ENCODE measurements at places on chromosomes 2 and 18.

DNA sequence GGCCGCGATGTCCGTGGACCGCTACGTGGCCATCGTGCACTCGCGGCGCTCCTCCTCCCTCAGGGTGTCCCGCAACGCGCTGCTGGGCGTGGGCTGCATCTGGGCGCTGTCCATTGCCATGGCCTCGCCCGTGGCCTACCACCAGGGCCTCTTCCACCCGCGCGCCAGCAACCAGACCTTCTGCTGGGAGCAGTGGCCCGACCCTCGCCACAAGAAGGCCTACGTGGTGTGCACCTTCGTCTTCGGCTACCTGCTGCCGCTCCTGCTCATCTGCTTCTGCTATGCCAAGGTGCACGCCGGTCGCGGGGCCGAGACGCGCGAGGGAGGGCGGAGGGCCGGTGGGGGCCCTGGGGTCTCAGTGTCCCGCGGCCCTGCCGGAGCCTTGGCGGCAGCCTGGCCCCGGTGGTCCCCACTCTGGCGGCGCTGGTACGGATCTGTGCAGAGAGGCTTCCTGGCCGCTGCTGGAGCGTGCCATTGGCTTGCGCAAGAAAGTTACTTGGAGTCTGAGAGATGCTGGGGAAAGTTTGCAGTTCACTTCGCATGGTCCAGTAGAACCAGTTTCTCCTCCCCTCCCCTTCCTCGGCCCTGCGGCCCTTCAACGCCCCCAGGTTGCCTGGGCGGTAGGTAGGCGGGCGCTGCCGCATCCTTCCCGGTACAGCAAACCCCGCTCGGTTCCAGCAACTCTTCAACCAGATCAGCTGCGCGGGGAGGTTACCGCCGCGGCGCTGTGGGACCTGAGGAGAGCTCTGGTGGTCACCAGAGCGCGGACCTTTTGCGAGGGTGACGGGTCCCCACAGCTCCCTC, 1.5 kb downstream of the GALR1 start:
- no peak for DNase-seq

DNA sequence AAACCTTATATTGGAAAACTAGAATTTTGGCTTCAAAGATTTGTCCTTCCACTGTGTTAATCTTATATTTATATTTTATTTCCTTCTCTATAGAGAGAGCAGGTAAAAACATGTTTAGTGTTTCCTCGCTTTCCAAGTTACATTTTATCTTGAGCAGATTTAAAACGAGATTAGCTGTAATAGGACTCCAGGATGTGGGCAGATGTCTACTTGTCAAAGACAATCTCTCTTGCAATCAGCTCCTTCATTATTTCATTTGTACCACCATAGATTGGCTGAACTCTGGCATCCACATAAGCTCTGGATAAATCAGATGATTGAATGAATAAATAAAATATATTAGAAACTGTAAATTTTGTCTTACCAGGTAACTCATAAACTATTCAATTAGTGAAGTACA, 17.5 kb upstream of the KANSL1L start:
- no peak for DNase-seq

GRCh38 chr2:109623923-109624322, 9.8 kb downstream of the SOWAHC start:
- DNase-seq, result no peak

GRCh38 chr2:234823877-234824376, 127.9 kb upstream of the SH3BP4 start:
- DNase-seq, result peak; percentile 97

DNA sequence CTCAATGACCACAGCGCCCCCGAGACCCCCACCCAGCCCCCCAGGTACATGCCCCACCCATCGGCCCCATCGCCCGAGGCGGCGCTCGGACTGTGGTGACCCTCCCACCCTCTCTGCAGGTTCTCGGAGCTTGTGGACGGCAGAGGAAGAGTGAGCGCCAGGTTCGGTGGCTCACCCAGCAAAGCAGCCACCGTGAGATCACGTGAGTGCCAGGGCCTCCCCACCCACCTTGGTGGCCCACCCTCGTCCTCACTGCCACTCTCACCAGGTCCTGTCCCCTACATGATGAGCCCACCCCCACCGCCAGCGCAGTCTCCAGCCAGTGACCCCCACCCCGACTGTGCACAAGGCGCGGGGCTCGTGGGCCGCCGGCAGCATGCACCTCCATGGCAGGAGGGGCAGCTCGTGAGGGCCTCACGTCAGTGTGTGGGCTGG, 30.4 kb downstream of the MTERF4 start:
- DNase-seq, result no peak
